Pulmonary artery endothelial cell (primary cell): ENCODE measurements at places on chromosomes 11 and 22.

- DNase-seq = peak; percentile 63
Measured at GRCh38 chr11:71927820-71928736, at the start of gene XNDC1N. TSS of gene XNDC1N (minus strand) at chr11:71928594. CDS start at chr11:71923353, 5,241 bp downstream.

GRCh38 chr11:45726493-45727054 lies 61.2 kb upstream of the CHST1 start:
- no peak for DNase-seq

GRCh38 chr11:34570584-34570983 lies 50.3 kb upstream of the EHF start:
- DNase-seq = no peak

- no peak for DNase-seq
Measured at GRCh38 chr11:70507466-70508230, 109.3 kb downstream of the CTTN start.

GRCh38 chr11:70278994-70279393 lies 8.5 kb downstream of the PPFIA1 start:
- DNase-seq = no peak

DNA sequence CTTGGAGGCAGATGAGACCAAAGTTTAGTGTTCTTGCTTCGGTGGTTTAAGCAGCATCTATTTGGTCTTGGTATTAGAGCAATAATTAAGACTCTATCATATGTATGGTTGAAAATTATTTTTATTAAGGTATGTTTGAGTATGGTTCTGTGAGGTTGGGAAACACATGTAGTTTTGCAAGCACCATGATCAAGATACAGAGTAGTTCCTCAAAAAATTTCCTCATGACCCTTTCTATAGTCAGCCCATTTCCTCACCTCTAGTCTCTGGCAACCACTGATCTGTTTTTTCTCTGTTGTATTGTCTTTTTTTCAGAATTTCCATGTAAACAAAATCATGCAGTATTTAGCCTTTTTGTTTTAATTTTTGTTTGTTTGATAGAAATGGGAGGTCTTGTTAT lies 18.4 kb downstream of the MTMR3 start:
- DNase-seq = no peak

- no peak for DNase-seq
Measured at GRCh38 chr22:50584106-50585096, 1.8 kb upstream of the CHKB start.

- DNase-seq = no peak
Measured at GRCh38 chr11:37409124-37409523, 811.1 kb upstream of the RAG2 start.

- DNase-seq = no peak
Measured at GRCh38 chr11:115287266-115287665, 216.9 kb downstream of the CADM1 start.

DNA sequence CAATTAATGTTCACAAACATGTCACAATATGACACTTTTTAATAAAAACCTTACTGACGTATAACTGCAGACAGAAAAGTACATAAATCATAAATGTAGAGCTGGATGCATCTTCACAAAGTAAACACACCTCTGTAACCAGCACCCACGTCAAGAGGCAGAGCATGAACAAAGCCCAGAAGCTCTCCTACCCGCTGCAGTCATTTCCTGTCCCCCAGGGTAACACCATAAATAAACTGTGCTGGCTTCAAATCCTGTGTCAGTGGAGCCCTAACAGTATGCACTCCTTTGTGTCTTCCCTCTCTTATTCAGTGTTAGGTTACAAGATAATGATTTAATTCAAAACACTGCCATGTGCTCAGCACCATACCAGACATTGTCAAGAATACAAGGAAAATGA lies 5.7 kb downstream of the SYT13 start:
- DNase-seq = no peak

DNA sequence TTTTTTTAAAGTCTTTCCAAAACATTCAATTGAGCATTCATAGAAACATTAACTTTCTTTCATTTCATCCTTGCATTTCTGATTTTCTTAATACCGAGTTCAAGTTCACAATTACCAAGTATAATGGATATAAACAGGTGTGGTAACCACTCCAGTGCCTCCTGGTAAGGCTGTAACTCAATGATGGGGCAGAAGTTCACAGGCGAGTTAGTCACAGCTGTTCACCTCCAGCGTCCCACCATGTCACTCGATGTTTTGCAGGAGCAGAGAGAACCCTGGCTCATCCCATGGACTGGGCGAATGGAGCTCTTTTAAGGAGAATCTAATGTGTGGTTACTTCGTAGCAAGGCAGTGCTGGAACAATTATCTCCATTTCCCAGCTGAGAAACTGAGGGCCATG lies 94.4 kb upstream of the ALX4 start:
- no peak for DNase-seq

DNA sequence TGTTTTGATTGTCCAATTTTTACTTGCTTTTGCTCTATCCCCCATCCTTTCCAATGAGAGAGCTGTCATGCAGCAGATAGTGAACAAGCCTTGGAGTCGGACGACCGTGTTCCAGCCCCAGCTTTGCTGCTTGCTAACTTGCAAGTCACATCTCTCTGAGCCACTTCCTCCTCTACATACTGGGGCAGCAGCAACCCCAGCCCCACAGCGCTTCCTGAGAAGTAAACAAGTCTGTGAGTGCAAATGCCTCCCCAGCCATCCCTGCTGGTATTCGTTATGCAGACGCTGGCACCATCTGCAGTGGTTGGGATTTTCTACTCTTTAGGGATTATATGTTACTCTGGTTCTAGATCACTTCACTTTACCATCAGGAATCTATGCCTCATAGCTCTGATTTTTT lies 35.0 kb downstream of the TPBGL start:
- DNase-seq = peak; percentile 69

- DNase-seq = no peak
Measured at GRCh38 chr11:14904745-14905103, 12.7 kb upstream of the CYP2R1 start.

- peak; percentile 51 for DNase-seq
Measured at GRCh38 chr11:109853156-109853776, 239.9 kb upstream of the ZC3H12C start.

GRCh38 chr22:43346521-43346929 lies 3.4 kb upstream of the SCUBE1 start:
- DNase-seq = no peak

DNA sequence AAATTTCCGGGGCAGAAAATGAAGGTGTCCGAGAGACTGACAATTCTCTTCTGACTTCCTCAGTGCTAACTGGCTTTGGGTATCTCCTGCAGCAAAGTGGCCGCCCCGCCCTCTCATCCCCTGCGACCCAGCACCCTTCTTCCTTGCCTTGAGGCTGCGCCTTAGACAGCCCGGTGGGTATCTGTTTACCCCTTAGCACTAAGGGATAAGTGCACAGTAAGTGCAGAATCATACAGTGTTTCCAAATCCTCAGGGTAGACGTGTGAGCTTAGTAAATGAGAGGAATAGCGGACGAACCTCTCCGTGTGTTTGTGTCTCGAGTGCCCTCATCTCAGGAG lies 368 bp upstream of the CHORDC1 start:
- no peak for DNase-seq

DNA sequence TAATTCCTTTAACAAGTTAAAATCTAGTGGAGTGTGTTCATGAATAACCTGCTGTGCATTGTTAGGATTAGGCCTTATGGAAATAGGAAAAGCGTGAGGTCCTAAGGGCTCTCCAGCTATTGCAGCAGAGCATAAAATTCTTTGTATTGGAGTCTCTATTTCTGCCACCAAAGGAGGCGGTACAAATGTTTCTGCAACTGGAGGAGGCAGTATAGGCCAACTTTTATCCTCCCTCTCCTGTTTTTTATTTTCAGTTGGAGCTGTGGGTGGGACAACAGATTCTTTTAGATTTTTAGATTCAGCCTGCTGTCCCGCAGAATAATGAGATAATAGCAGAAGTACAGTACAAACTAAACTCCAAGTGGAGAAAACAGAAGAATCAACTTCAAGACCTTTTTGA lies 26.2 kb downstream of the OR10A6 start:
- DNase-seq = no peak

DNA sequence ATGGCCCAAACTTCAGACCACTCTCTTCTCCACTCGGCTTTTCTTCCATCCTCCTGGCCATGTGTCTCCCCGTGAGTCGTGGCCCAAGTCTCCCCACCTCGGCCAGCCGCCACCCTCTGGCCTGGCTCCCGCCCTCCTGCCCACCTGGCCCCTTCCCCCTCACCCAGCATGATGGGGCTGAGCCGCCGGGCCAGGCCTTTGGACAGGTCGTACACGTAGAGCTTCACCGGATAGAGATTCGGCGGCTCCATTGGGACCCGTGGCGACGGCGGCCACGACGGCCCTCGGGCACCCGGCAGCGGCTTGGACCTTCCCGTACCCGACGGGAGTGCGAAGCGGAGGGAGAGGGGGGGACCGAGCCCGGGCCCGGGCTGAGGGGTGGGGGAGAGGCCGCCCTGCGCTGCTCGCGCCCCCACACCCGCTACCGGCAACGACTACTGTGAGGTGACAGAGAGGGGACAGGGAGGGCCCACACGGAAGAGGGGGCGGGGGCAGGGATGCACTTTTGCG lies at the start of gene DESI1:
Gene DESI1, minus strand, starts transcription at position 455 of the 510 bp plus-strand sequence. Its CDS starts 204 bp downstream, at position 251.
- DNase-seq = no peak

DNA sequence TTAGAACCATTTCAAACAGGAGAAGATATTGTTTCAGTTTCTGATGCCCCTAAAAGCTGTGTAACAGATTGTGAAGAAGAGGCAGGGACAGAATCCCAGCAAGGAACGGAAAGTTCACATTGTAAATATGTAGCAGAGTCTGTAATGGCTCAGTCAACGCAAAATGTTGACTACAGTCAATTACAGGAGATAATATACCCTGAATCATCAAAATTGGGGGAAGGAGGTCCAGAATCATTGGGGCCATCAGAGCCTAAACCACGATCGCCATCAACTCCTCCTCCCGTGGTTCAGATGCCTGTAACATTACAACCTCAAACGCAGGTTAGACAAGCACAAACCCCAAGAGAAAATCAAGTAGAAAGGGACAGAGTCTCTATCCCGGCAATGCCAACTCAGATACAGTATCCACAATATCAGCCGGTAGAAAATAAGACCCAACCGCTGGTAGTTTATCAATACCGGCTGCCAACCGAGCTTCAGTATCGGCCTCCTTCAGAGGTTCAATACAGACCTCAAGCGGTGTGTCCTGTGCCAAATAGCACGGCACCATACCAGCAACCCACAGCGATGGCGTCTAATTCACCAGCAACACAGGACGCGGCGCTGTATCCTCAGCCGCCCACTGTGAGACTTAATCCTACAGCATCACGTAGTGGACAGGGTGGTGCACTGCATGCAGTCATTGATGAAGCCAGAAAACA lies 40.8 kb downstream of the IGLL1 start:
- peak; percentile 44 for DNase-seq

DNA sequence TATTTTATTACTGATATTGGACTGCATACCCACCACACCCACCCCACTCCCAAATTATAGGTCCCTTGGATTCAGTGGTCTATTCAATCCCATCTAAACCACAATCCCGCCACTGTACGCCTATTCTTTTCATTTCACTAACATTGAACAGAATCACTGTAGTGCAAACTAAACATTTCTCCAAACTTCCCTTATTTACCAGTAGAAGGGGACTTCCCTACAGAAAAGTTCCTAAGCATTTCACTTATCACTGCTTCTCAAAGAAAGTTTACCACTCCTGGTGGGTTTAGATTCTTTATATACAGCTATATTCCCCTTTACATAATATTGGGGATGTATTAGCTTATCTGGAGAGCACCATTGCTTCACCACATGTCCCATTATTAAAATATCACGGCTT lies 29.3 kb downstream of the OR8B12 start:
- DNase-seq = no peak

DNA sequence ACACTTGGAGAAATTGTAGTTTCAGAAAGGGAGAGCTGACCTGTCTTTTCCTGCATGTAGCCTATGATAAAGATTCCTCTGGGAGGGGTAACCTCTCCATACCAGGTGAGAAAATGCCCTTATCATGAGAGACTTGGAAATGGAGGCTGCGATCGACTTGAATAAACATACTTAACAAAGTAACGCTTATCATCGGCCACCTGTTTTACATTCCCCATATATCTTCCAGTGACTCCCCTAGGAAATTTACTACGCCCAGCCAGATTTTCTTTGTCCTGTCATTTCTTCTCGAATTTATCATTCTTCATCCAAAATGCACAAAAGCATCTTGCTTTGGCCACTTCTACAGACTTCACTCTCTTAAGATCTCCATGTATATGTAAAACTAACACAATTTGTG lies 143.5 kb downstream of the CCDC81 start:
- no peak for DNase-seq

GRCh38 chr11:30495437-30495836 lies 90.7 kb downstream of the MPPED2 start:
- DNase-seq = no peak

- no peak for DNase-seq
Measured at GRCh38 chr22:28948424-28948823, 65.1 kb downstream of the ZNRF3 start.

GRCh38 chr11:19472679-19473078 lies 231.9 kb upstream of the E2F8 start:
- DNase-seq = no peak

DNA sequence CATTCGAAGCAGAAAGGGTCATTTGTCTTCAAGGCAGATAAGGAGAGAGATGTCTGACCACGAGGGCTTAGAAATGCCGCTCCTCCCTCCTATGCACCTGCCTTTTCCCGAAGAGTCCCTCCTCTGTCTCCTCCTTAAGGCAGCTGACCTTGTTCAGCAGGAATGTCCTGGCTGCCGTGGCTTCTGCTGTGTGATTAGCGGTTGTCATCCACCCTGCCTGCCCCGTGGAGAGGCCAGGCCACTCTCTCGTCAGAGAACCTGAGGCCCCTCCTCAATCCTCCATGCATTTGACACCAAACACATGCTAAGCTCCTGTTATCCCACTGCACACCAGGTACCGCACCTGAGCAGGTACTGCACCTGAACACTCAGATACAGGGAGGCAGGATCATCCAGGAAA lies 834.6 kb downstream of the TBC1D22A start:
- no peak for DNase-seq

DNA sequence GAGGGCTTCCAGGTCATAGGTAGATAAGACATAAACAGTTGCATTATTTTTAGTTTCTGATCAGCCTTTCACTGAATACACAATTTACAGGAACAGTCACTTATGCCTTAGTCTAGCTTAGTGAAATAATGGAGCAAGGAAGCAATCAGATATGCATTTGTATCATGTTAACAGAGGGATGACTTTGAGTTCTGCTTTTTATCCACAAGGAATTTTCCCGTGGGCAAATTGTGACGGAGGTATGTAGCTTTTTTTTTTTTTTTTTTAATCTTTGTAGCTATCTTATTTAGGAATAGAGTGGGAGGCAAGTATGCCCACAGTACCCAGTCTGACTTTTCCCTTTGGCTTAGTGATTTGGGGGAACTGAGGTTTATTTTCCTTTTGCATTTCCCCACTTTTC lies 3.4 kb upstream of the NLRP10 start:
- DNase-seq = no peak

DNA sequence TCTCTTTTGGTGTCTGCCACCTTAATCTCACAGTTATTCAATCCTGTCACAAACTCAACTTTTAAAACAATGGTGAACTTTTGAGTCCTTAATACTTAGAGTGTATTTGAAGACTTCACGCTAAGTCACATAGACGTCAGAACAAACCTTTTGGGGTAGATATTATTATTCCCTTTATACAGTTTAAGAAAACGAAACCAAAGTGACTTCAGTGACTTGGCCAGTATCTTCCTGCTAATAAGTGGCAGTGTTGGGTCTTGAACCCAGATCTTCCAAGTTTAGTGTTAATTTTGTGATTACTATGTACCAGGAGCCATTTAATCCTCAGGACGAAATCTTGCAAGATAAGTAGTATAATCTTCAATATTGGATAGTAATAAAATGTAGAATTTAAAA lies 691 bp downstream of the CEP295 start:
- DNase-seq = no peak
